ENCODE measurements at places on chromosomes 4 and X.

GRCh38 chr4:48815483-48815882, 15.4 kb upstream of the OCIAD1 start:
- no peak for DNase-seq

GRCh38 chr4:169159624-169160171, 111.1 kb downstream of the SH3RF1 start:
- peak; percentile 50 for DNase-seq

DNA sequence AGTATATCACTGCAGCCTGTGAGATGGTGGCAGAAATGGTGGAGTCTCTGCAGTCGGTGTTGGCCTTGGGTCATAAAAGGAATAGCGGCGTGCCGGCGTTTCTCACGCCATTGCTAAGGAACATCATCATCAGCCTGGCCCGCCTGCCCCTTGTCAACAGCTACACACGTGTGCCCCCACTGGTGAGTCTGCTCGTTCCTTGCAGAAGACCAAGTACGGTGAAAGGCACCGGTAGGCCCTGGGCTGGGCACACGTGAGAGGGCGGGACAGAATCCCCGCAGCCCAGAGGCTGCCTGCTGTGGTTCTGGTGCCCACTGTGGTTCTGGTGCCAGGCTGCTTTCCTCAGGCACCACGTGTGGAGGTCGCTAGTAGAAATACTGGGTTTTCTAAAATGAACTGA, 31.2 kb upstream of the MSANTD1 start:
- no peak for DNase-seq

DNA sequence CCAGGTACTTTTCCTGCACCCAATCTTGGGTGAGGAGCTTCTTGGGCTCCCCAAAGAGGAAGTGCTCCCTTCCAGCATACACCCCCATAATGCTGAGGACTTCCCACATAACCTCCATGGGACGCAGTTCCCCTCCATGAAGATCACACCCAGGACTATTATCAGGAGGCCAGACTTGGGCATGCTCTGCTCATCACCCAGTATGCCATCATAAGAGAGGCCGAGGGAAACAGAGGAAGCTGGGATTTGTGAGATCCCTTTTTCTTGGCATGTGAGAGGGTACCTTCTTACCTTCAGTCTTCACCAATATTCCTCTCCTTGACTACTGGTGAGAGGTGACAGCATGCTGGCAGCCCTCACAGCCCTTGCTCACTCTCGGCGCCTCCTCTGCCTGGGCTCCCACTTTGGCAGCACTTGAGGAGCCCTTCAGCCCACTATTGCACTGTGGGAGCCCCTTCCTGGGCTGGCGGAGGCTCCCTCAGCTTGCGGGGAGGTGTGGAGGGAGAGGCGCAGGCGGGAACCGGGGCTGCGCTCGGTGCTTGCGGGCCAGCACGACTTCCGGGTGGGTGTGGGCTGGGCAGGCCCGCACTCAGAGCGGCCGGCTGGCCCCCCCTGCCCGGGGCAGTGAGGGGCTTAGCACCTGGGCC, 15.7 kb upstream of the HSFX1 start:
- DNase-seq = no peak

GRCh38 chr4:88821522-88821921, 123.9 kb upstream of the NAP1L5 start:
- DNase-seq = peak; percentile 45

GRCh38 chr4:1792832-1793495, at the start of gene FGFR3:
TSS of gene FGFR3 (plus strand) at chr4:1793293. CDS start at chr4:1793935, 642 bp downstream.
- DNase-seq = peak; percentile 61

DNA sequence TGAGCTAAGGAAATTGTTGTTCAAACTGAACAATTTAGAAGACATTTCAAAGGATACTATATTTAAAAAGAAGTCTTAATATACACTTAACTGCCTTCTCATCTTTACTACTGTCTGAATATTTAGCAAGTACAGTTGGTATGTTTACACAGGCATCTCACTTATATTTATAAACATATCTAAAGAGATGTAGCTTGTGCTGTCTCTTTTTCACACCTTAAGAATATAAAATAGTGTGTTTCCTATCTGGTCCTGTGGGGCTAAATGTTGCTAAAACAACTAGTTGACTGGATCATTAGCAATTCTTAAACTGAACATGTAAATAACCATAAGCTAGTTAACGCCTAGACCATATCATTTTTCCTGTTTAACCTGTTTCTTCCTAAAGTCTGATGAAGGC, 336.3 kb downstream of the PPP3CA start:
- no peak for DNase-seq

DNA sequence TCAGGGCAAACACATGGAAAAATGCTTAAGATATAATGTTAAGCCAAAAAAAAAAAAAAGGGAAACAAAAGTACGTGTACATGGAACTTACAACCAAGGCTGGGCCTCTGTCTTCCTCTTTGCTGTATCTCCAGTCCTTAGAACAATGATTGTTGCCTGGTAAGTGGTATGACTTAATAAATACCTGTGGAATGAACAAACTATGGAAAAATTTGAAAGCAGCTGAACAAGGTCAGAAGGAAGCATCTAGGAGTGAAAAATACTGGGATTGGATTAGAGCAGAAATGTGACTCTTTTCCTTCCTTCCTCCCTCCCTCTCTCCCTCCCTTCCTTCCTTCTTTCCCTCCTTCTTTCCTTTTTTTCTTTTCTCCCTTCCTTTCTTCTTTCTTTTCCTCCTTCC, 54.2 kb upstream of the SMIM10 start:
- DNase-seq = no peak

GRCh38 chr4:14915018-14915417, 87.3 kb upstream of the CPEB2 start:
- DNase-seq = no peak

GRCh38 chr4:140808256-140808655, 52.1 kb upstream of the TBC1D9 start:
- DNase-seq = no peak

- DNase-seq = no peak
Observed at GRCh38 chr4:73761856-73762255, 21.5 kb downstream of the CXCL8 start.

- no peak for DNase-seq
Observed at GRCh38 chr4:159107203-159107925, 4.5 kb downstream of the RAPGEF2 start.

DNA sequence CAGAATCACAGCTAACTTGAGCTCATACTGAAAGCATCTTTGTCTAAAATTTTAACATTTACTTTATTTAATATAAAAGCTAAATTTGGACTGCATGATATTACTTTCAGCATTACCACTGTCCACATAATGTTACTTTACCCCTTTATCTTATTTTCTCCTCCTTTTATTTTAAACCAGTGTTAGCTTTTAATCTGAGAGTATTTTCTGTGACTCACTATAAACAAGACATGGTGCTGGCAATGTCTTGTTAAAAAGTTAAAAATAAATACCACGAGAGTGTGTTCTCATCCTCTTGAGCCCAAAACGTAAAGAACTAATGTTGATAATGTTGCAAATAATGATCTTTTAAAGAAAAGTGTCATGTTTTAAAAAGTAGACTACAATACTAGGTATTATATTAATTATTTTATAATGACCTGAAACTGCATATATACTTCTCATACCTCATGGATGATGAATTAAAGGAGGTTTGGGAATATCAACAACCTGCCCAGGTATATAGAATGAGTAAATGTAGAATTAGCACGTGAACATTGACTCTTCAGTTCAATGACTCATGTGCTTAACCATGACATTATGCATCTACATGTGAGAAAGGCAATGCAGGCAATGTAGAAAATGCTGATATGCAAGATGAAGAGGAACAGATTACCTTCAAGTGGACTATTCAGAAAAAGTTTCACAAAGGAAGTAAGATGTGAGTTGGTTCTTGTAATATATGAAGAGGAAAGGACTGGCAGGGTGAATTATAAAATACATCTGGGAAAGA, 454.1 kb upstream of the ADGRL3 start:
- DNase-seq = no peak

GRCh38 chr4:171636606-171637005, 176.6 kb upstream of the GALNTL6 start:
- DNase-seq = no peak

- no peak for DNase-seq
Observed at GRCh38 chrX:132853040-132853439, 105.4 kb downstream of the HS6ST2 start.

DNA sequence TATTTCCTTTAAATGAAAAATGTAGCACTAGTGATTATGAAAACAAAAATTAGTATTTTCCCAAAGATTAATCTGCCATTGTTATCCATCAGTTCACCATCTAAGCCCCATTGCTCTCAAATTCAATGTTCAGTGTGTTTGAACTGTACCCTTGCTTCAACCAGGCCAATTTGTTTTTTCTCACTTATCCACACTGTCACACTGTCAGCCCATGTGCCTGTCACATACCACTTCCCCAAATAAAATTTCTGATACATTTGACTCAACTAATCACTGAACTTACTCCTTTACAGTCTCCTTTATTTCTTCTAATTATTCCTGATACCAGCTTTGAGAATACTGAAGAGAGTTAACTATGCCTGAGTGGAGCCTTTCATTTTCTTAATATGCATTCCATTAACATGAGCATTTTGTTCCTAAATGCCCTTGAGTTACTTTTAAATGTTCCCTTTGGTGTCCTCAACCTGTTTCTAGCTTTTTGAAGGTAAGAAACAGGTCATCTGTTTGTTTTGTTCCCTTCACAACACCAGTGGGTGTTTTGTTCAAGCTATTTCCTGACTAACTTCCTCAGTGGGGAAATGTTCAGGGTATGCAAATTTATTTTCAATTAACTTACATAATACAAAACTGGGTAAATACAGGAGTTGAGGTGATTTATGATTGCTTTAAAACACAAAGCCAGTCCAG, 117.1 kb downstream of the RPA4 start:
- DNase-seq = no peak

GRCh38 chr4:121951521-121952110, at the start of gene TRPC3:
TSS of gene TRPC3 (minus strand) at chr4:121952060. CDS start at chr4:121951680, 380 bp downstream.
- peak; percentile 78 for DNase-seq

DNA sequence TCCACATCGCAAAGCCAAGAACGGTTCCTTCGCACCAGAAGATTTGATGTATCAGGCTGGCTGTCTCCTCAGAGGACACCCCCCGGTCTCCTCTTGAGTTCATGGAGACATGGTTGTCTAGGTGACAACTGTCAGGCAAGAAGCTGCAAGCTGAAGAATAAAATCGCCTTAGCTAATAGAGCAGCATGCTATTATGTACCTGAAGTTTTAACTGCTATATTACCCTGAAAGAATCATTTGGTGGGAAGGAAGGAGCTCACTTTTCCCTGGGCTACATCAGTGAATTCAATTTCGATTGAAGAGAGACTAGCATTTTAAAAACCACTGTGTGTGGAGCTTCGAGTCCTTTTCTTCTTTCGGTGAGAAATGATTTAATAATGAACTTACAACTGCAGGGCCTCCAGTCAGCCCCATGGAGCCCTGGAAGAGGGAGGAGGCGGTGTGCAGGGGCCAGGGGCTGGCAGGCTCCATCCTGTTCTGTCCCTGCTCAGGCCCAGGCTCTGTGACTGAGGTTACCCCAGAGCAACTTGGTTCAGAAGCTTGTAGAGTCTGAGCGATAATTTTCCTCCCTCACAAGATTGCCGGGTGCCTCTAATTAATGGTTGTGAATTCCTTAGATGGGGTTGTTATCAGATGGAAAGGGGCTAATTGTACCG, 191.3 kb downstream of the MID1IP1 start:
- DNase-seq = peak; percentile 4

DNA sequence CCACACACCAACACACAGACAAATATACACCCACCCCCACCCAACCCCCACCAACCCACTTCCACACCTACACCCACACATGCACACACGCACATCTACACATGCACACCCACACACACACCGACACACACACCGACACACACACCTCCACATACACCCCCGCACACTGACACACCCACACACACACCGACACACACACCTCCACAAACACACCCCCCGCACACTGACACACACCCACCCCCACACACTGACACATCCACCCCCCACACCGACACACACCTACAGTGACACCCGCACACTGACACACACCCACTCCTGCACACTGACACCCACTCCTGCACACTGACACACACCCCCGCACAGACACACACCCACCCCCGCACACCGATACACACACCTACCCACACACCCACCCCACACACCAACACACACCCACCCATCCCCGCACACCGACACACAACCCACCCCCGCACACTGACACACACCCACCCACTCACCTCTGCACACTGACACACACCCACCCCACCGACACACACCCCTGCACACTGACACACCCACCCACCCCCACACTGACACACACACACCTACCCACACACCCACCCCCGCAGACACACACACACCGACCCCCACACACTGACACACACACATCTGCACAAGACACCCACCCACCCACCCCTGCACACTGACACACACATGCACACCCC, 31.1 kb downstream of the FGFRL1 start:
- DNase-seq = no peak
